ENCODE measurements at places on chromosomes 7 and 10.

GRCh38 chr10:78471723-78472550 is 438.3 kb downstream of the RPS24 start:
- no peak for DNase-seq

- no peak for DNase-seq
These were observed 62.2 kb downstream of the SAMD9 start for GRCh38 chr7:93055543-93056107.

- no peak for DNase-seq
These were observed 157.6 kb downstream of the GRK5 start for GRCh38 chr10:119364645-119365600.

GRCh38 chr7:121076350-121077164 is 88.0 kb downstream of the CPED1 start:
- DNase-seq: no peak

GRCh38 chr7:146510088-146510680 is 393.6 kb downstream of the CNTNAP2 start:
- DNase-seq: no peak

- DNase-seq: no peak
These were observed 83.5 kb upstream of the IKZF1 start for GRCh38 chr7:50221028-50221427.

Data from T-helper 2 cell treated with Interferon-gamma antibody and Interleukin-4, amounts not matched to agents 5 μg/mL and 100 μg/mL, for 36 hours (primary cell).